ENCODE measurements at places on chromosomes 3 and 15.

GRCh38 chr3:64028754-64029153, 5.5 kb upstream of the PSMD6 start:
- DNase-seq: no peak

DNA sequence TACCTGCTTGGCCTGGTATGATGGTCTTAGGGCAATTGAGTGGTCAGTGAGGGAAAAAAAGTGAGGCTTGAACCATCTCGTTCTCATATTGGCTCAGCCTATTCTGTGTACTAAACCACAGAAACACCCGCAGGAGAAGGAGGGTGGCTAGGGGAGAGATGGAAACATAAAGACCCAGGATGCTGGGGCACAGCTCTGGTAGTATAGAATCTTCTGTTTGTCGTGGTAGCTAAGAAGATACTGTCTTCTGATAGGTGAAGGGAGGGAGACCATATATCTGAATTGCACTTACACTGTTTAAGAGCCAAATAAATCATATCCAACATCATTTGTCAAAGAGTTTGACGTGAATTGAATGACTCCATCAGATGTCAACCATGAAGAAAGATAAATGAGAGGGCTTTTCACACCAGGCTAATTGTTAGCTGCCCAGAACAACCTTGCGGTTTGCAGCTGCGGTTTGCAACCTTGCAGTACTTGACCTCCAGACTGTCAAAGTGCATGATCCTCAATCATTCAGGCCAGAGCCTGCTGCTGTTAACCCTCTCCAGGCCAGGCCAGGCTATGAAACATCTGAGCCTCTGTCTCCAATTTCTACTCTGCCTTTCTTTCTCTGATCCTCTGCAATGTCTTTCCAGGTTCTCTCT, 40.9 kb upstream of the PIK3R4 start:
- DNase-seq: peak; percentile 39

DNA sequence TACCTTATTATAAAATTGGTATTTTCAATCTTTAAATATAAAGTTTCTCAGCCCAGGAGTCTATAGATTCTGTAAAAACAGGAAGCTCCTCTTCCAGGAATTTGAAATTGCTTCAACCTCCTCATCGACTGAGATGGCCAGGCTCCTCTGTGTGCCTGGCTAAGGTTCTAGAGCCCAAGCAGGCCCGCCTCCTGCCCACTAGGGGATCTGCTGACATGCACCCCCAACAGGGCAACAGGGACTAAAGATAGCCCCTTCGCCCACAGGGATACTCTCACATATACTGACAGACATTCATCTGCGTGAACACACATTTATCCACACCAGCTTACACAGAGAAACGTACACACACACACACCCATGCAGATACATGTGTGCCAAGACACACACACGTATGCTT, 183.1 kb upstream of the TLE3 start:
- DNase-seq: no peak

DNA sequence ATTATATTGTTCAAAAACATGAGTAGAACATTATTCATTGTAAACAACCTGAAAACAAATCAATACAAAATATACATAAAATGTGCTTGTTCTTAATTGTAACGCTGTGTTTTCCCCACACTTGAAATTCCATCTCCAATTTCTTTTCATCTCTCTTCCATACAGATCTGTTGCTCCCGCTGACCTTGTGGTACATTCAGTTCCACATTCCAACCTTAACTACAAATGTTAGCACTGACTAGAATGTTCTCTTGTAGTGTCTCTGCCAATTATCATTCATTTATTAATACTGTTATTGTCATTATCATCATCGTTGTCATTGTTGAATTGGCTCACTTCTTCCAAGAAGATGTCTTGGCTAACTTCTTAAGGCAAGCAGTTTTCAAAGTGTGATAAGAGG, 65.7 kb downstream of the NLGN1 start:
- DNase-seq: no peak

GRCh38 chr3:126782536-126782935, 78.5 kb downstream of the CHCHD6 start:
- DNase-seq: no peak

- no peak for DNase-seq
Measured at GRCh38 chr3:128330214-128330842, 136.4 kb downstream of the DNAJB8 start.

- DNase-seq: no peak
Measured at GRCh38 chr3:173770796-173771573, 373.4 kb downstream of the NLGN1 start.

- DNase-seq: no peak
Measured at GRCh38 chr15:57171426-57171825, 204.9 kb upstream of the CGNL1 start.

DNA sequence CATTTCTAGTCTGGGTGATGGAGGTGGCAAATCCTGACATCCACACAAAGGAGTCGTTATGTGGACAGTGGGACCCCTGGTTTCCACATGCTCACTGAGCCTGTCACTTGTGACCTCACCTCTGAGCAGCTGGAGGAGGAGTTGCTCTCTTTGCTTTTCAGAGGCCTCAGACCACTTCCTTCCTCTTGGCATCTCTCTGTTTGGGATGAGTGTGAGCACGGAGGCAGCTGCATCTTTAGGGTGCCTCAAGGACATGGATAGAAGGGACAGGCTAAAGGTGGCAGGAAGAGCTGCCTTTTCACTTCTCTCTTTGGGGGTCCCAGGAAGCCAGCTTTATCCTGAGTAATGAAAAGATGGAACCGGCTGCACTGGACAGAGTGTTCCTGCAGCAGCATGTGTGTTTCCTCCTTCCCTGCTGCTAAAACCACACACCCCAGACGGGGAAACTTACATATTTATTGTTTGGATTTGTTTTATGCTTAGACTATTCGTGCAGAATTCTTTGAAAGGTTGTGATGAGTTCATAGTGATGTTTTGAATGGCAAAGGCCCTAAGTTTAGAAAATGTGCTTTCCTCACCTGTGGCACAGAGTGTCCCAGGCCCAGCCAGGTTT, 31.8 kb downstream of the GPR171 start:
- no peak for DNase-seq

GRCh38 chr15:92653836-92654539, 1.6 kb downstream of the FAM174B start:
- DNase-seq: no peak

DNA sequence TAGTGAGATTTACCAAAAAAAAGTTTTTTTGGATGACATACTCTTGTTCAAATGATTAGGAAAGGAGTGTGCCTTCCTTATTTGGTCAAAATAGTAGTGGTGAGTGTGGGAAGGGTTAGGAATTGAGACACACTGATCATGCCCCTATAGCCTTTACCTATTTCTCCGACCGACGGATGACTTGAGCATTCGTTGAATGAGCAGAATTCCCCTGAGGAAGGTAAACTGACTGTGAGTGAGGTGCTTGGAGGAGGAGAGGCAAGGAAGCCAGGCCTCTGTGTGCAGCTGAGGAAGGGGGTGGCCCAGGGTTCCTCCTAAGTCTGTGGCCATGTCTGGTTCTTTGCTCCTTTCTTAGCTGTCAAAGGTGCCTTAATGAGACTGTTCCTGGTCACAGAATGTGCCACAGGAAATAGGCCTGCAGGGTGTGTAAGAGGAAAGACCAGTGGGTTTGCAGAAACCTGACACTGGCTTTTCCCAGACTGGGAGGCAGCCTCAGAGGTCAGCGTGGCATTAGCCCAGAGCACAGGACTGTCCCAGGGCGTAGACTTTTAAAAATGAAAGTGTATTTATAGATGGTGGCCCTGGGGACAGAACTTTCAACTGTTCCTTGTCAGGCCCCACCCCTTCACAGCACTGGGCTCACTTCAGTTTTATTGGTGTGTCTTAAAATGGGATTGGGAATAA, 307.7 kb upstream of the C2CD4B start:
- DNase-seq: no peak

GRCh38 chr3:141112686-141113297, 61.6 kb downstream of the SPSB4 start:
- DNase-seq: no peak

GRCh38 chr15:54307252-54307902, 329.1 kb downstream of the UNC13C start:
- DNase-seq: no peak

DNA sequence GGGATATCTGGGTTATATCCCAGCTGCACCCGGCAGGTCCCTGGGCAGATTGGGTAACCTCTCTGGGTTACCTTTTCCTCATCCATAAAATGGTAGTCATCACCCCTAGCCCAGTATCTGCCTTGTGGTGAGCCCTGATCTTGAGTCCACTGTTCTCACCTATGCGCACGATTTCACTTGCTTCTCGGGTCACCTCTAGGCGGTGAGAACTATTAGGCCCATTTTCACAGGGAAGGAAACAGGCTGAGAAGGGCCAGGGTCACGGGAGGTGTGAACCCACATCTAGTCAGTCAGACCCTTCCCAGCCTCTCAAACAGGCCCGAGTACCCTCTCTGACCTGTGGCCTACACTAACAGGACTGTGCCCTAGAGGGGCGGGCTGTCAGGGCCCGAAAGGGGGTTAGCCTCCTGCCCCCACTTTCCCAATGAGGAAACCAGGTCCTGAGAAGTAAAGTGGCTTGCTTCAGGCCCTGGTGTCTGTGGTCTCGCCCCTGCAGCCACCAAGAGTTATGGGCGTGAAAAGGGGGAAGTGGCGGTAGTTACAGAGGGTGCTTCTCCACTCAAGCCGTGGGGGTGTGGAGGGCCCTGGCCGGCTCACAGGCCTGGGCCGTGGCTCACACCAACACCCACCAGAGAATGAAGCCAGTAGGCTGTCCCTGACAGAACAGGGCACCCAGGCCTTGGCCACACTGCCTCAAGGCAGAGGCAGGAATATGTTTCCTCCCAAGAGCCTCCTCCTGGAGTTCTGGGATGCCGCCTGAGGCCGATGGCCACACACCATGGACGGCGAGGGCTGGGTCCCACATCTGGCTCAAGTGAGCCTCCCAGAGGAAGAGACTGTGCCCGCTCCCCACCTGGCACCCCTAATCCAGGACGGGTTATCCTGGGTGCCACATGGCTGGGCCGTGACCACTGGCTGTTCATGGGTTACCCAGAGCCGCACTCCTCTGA, 19.5 kb downstream of the PSTPIP1 start:
- DNase-seq: no peak

DNA sequence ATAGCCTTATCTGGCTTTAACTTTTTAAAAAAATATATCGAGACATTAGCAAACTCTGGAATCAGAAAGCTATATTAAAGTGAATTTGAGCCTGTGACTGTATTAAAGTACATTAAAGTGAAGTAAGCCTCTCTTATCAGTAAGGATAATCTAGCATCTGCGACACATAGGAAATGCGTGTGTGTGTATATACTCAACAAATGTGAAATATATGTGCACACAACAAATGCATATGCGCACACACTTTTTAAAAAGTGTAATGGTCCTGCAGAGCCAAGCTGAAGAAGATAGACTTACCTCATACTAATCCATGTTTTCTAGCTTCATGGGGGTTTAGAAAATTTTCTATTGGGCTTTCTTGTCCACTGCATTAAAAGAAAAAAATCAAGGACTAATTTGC, 437.1 kb downstream of the ZIC1 start:
- DNase-seq: no peak

DNA sequence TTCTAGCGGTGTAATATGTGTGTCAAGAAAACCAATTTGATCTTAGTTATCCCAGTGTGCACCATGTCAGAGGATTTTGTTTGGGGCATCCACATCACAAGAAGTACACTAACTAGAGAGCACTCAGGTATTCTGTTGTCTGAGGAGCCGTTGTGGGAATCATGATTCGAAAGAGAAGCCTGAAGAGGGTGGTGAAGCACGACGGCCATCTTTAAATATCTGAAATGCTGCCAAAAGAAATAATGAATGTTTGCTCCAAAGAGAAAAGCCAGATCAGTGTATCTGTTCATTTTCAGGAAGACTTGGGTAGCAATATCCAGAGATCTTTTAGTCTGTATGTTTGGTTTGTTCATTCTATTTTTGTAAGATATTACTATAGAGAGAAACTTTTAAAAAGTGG, 180.7 kb downstream of the KLHL25 start:
- no peak for DNase-seq

GRCh38 chr3:101216710-101217465, 103.5 kb downstream of the IMPG2 start:
- DNase-seq: no peak

GRCh38 chr3:108818404-108818803, 4.2 kb upstream of the TRAT1 start:
- DNase-seq: peak; percentile 27

- no peak for DNase-seq
Measured at GRCh38 chr3:71380096-71380495, 203.4 kb downstream of the FOXP1 start.

DNA sequence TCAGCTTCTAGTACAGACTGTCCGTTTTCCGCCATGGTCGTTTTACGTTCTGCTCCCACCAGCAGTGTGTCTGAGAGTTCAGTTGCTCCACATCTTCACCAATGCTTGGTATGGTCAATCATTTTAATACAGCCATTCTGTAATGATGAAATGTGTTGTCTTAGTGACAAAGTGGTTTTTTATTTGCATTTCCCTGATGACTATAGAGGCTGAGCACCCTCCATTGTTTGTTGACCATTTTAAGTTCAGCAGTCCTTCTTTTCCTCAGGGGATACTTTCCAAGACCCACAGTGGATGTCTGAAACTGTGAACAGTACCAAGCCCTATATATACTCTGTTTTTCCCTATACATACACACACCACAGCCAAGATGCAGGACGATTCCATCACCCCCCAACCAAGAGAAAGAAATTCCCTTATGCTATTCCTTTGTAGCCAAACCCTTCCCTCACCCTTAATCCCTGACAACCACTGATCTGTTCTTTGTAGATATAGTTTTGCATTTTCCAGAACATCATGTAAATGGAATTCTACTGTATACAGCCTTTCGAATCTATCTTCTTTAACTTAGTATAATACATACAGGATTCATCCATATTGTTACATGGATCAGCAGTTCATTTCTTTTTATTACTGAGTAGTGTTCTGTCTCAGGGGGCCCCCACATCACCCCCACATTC, 55.9 kb downstream of the C3orf20 start:
- no peak for DNase-seq

DNA sequence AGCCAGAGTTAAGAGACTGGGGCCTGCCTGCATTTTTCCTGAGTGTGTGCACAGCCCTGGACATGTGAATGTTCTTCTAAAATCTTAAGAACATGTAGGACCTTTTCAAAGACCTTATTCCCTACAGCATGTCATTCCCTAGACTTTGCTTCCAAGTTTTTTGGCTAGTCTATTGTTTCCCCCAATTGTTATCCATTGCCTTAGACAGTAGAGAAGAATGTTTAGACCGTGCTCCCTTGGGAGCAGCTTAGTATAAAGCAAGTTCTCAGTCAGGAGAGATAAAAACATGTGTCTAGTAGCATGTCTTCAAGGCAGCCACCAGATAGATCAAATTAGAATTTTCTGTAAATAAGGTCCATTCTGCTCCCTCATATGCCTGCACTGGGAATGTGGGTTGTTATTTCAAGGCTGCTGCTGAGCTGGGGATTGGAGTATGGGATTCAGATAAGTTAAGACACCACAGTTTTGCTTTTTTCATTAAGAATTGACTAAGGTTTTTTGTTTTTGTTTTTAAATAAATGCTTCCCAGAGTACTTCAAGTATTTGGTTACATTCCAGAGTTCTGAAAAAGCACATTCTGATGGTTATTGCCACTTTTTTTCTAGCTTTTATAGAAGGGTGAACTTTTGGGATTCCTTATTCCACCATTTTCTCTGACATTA, 246.7 kb downstream of the RORA start:
- no peak for DNase-seq
